ENCODE measurements at places on chromosomes 7 and 10.

DNA sequence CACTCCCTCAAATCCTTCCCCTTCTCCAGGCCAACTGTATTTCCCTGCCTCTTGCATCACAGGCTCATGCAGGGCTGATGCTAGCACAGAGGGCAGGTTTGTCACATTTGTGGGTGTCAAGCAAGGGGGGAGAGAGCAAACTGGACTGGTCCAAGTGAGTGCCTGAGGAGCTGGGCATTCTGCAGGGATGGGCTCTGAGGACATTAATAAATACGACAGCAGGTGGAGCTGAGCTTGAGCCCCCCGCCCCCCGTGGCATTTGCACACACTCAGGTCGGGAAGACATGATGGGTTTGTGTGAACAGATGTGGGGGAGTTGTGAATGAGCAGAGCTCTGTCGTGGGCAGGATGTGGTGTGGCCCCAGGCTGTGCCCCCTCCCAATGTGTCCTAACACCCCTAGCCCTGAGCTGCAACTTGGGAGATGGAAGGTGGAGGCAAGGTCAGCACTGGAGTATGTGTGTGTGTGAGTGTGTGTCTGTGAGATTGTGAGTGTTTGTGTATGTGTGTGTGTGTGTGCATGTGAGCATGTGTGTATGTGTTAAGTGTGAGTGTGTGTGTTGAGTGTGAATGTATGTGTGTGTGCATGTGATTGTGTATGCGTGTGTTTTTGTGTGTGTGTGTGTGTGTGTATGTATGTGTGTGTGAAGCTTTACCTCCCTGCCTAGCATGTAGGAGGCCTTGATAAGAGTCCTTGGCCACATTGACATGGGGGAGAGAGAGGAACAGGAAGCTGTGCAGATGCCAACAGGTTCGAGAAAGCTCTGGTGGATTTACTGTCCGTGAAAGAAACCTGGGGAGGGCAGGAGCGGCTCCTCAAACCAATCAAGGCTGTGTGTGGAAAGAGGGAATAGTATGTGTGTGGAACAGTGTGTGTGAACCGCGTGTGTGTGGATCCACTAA lies 9.1 kb downstream of the RASSF4 start:
- DNase-seq = no peak

GRCh38 chr10:72912736-72913135 lies 19.2 kb downstream of the OIT3 start:
- DNase-seq = no peak

- DNase-seq = no peak
Measured at GRCh38 chr7:70188901-70189650, 590.8 kb downstream of the AUTS2 start.

GRCh38 chr7:157459966-157460365 lies 123.2 kb downstream of the DNAJB6 start:
- no peak for DNase-seq

DNA sequence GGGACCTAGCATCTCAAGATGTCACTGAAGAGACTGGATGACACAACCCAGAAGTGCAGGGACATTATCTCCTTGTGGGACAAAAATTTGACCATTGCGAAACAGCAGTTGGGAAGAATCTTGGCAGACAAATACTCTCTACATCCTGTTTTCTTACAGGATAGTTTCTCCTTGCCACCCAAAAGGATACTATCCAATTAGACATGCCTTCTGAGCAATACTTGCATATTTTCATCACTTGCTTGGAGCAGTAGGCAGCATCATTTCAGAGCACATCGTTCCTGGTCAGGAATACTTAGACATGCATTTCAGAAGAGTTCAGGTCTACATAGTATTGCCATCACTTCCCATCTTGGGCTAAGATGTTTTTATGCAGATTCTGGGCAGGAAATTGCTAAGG lies 56.8 kb downstream of the FAS start:
- DNase-seq = no peak

GRCh38 chr7:66769833-66770512 lies 29.4 kb downstream of the RABGEF1 start:
- no peak for DNase-seq

DNA sequence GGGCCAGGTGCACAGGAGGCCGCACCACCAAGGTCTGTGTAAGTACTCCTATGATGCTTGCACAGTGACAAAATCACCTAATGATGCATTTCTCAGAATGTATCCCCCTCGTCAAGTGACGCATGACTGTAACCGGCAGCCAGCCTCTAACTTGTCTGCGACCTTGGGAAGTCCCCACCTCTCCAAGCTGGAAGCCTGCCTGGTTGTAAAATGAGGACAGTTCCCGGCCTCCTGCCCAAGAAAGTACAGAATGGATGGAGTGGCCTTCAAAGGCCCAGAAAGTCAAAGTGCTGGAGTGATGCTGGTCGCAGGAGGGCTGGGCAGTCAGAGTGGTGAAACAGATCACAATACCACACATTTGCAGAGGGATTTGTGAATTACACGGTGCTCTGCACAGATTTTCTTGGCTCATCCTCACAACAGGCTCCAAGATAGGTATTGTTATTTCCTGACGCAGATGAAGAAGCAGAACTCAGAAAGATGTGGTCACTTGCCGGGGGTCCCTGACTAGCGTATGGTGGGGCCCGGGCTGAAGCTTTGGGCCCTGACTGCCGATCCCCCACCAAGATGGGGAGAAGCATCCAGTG lies 22.8 kb downstream of the SPOCK2 start:
- no peak for DNase-seq

GRCh38 chr7:155276800-155277375 lies 20.8 kb upstream of the INSIG1 start:
- no peak for DNase-seq

DNA sequence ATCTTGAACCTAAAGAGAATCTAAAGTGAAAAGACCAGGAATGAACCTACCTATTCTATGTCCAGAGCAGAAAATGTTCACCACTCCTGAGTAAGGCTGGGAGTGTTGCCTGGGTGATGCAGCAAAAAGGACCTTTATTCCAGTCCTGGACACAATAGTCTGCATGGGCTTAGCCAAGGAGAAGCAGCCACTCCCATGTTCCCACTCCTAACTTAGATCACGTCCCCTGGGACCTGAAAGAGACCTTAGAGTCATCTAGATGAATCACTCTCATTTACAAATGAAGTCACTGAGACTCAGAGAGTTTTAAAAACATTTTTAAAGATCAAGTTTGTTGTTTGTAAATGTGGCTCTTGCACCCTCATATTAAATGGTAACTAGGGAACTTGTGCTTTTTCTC lies 763.4 kb downstream of the KCNMA1 start:
- DNase-seq = no peak

DNA sequence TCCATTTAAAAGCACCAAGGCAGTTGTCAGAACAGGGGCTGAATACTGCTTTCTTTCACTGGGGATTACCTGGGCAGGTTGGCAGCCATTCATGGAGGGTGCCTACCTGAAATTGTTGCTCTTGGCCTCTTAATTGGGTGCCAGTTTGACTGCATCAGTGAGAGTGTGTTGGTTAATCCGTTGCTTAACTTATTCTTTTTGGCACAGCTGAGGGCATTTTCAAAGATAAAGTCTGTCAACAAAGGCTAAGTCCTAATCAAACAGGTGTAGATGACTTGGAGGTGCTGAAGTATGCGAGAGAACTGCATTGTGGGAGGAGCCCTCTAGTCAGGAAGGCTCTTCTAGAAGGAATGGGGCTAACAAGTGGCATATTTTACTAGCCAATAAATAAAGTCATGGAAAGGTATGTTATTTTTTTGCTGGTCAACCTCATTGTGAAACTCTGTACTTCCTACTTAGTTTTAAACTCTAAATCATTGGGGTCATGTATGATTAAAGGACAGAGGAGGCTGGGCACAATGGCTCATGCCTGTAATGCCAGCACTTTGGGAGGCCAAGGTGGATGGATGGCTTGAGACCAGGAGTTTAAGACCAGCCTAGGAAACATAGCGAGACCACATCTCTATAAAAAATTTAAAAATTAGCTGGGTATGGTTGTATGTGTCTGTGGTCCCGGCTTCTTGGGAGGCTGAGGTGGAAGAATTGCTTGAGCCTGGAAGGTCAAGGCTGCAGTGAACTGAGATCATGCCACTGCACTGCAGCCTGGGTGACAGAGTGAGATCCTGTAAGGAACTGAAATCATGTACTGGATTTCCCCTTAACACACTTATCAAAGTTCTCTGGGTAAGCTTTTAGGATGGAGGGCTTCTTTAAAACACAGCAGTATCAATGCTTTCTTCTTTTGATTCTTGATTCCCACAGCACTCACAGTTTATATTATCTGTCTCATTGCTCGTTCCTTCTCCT lies 134.1 kb downstream of the LRMDA start:
- DNase-seq = no peak
